ENCODE measurements at places on chromosomes 16 and 17.

DNA sequence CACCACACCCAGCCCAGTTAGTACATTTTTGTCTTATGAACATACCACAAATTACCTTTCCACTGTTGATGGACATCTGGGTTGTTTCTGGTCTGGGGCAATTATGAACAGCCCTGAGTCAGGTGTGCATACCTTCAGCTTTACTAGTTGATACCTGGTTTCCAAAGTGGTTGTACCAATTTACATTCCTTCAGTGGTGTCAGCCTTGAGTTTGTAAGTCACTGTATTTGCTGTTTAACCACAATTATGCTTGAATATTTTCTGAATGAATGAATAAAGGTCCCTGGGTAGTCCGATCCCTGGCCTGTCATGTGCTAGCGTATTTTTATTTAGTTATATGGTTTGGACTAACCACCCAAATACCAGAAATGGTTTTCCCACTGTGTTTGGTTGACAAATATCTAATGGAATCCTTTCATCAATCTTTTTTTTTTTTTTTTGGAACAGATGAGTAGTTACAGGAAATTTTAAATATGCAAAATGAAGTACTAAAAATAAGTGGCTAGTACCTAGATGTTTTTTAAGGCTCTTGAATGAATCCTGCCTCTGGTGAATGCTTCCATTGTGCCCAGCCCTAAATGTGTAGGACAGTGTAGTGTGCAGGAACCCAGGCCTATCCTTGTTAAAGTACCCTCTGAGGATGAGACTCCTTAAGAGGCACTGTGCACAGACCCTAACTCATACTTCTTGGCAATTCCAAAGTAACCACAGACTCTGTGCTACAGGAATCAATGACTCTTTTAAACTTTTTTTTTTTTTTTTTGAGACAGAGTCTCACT, 3.7 kb downstream of the DUSP14 start:
- no peak for DNase-seq

- DNase-seq: no peak
Observed at GRCh38 chr16:22788193-22788530, 25.8 kb upstream of the HS3ST2 start.

DNA sequence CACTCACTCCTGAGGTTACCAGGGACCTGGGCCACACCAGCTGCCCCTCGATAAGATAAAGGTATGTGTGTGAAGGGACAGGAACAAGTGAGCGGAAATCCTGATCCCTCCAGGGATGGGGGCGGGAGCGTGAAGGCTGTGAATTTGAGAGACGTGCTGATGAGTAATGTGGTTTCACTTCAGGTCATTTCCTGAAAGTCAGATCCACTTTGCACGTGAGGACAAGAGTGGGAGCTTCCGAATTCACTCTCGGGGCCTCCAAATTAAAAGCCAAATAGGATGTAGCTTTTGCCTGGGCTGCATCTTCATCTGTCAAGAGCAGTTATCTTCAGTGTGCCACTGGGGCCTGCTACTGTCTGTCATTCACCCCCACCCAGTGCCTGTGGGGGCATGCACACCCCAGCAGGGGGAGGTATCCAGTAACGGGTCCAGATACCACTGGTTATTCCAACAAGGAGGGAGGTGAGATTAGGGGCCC, 87.4 kb upstream of the LHX1 start:
- peak; percentile 10 for DNase-seq

DNA sequence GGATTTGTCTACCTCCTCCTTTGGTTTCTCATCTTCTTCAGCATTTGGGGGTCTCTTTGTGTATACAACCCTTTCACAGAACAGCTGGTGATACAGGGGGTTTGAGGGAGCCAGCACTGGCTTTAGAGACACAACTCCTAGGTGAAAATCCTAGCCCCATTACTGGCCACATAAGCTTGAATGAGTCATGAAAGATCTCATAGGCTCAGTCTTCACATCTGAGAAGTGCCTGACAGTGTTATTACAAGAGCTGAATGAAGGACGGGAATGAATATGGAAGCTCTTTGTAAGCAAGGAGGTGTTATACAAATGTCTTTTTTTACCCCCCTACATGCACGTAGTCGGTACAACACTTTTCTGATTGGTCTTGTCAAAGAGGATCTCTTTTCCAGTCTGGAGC, 1.7 kb upstream of the B4GALNT2 start:
- no peak for DNase-seq

- DNase-seq: no peak
Observed at GRCh38 chr16:81251871-81252270, 13.4 kb downstream of the BCO1 start.
